ENCODE measurements at places on chromosomes 16 and 17.

DNA sequence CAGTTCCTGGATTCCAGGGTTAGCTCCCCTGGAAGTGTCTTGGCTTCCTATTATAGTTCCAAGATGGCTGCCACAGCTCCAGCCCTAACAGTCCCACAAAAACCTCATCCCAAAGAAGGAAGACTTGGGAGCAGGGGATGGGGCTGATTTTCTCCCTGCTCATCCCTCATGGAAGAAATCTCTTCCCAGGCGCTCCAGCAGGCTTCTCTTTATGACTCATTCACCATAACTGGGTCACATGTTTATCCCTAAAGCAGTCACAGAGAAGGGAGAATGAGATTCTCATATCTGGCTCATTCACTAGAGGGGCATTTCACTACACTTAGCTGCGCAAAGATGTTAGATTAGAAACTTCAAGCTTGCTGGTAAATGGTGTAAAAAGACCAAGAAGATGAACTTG, 206.5 kb upstream of the IRX3 start:
- no peak for DNase-seq

GRCh38 chr16:1870365-1871082, 1.4 kb downstream of the MEIOB start:
- no peak for DNase-seq

GRCh38 chr17:74920642-74921025, 2.4 kb downstream of the USH1G start:
- no peak for DNase-seq

GRCh38 chr16:19886073-19886941, 1.7 kb upstream of the GPRC5B start:
- peak; percentile 75 for DNase-seq

- DNase-seq, result no peak
These were observed 12.5 kb upstream of the GP1BA start for GRCh38 chr17:4919511-4920047.

GRCh38 chr17:68301438-68301959, 10.2 kb downstream of the ARSG start:
- DNase-seq, result no peak

DNA sequence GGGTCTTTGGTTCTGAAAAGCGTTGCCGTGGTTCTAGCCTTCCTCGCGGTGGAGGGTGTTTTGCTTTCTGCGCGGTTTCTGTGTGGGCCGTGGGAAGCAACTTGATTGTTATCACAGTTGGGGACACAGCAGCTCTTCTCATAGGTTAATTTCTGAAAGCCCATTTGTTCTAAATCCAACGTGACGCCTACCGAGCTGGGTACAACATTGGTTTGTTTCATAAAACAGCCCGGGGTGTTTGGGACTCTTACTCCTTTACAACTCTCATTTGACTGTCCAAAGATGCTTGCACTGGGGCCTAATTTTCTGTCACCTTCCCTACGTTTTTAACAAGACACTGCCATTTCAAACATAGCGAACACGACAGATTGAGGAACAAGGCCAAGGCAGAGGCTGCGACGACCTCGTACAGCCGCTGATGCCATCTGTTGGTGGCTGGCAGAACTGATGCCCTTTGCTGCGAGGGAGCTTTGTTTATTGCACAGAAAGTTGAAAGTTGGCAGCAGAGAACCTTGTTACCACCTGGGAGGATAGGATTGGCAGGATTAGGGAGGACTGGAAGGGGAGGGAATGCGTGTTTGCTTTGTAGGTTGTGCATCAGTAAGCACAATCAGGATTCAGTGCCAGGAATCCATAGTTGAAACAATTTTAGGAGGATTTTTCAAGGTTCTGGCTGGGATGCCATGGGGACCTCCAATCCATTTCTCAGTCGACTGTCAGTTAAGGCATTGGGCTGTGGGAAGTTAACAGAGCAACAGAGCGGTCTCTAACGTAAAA, 98.3 kb downstream of the PITPNC1 start:
- DNase-seq, result peak; percentile 85

- DNase-seq, result no peak
These were observed 2288.4 kb downstream of the TP53TG3F start for GRCh38 chr16:35747658-35748455.

- no peak for DNase-seq
These were observed 2.2 kb downstream of the SH2B1 start for GRCh38 chr16:28865722-28866453.

- no peak for DNase-seq
These were observed 1.9 kb upstream of the SALL1 start for GRCh38 chr16:51152691-51153576.

DNA sequence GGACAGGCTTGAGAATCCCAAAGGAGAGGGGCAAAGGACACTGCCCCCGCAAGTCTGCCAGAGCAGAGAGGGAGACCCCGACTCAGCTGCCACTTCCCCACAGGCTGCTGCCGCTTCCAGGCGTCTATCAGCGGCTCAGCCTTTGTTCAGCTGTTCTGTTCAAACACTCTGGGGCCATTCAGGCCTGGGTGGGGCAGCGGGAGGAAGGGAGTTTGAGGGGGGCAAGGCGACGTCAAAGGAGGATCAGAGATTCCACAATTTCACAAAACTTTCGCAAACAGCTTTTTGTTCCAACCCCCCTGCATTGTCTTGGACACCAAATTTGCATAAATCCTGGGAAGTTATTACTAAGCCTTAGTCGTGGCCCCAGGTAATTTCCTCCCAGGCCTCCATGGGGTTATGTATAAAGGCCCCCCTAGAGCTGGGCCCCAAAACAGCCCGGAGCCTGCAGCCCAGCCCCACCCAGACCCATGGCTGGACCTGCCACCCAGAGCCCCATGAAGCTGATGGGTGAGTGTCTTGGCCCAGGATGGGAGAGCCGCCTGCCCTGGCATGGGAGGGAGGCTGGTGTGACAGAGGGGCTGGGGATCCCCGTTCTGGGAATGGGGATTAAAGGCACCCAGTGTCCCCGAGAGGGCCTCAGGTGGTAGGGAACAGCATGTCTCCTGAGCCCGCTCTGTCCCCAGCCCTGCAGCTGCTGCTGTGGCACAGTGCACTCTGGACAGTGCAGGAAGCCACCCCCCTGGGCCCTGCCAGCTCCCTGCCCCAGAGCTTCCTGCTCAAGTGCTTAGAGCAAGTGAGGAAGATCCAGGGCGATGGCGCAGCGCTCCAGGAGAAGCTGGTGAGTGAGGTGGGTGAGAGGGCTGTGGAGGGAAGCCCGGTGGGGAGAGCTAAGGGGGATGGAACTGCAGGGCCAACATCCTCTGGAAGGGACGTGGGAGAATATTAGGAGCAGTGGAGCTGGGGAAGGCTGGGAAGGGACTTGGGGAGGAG, at the start of gene CSF3:
TSS of gene CSF3 (plus strand) at position 436 of the 993 bp plus-strand sequence. CDS start at position 471, 35 bp downstream.
- DNase-seq, result no peak

DNA sequence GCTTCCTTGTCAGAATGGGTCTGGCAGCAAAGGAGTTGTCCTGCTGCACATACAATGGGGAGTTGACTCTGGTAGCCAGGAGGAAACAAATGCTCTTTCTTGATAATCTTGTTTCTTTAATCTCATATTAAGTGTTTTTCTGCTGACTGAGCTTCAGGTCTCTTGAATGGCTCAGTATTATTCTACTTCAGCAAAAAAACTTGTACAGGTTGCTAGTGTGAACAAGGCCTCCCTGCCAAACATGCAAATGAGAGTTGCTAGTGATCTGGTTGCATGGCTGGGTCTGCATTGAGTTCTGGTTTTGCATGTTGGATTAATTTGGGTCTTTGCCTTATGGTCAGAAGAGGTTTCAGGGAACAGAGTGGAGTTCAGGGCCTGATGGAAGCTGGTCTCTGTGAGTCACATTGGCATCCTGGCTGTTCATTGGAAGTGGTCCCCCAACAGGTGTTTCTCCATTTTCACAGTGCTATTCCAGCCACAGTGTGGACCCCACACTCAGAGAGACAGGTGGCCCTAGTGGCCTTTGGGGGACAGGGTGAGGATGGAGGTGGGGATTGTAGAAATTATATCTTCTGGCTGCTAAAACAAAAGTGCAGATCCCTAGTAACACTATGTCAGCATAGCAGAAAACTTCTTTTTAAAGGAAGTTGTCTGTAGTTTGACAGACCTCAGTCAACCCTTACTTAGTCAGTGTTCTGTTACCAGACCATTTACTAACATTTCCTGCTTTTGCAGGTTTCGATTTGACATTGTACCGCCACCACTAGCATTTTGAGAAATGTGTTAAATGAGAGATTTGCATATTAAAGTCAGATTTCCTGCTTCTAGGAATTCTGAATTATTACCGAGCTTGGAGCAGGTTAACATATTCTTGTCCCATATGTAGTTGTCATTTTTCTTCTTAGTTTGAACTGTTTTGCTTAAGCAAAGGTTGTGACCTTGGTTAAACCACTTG, 47.1 kb downstream of the EPN2 start:
- DNase-seq, result no peak

DNA sequence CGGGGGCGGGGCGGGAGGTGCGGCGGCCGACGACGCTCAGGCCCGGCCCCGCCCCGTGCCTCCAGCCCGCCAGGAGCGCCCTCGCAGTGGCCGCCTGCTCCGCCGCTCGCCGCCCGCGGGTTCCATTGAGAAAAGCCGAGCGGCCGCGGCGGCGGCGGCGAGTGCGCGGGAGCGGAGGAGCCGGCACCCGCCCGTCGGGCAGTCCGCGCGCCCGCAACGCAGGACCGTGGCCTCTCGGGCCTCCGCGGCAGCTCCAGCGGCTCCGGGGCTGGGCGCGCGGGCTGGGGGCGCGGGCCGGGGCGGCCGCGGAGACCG, at the start of gene ZFPM1:
TSS of gene ZFPM1 (plus strand) at position 64 of the 315 bp plus-strand sequence. CDS start 359 bp downstream, outside the sequence.
- no peak for DNase-seq

DNA sequence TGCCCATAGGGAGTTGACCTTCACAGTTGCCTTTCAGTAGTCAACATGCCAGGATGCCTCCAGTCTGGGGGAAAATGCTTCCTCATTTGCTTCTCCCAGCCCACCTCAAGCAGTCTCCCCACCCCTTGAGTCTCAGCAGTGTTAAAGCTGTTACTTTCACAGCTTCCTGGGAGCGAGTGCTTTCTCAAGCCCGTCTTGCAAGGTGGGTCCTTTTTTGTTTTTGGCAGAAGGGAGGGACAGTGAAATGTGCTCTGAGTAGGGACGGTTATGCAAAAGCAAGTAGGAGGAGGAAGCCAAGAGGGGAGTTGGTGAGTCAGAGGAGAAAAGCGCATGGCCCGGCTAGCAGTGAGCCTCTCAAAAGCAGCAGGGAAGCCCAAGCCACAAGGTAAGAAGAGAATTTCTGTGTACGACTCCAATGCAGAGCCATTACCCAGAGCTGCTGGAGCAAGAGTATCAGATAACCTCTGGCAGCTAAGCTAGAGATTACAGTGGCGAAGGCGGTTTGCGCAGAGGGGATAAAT, at the start of gene CHST4:
TSS of gene CHST4 (plus strand) at position 316 of the 521 bp plus-strand sequence. CDS start 10,252 bp downstream, outside the sequence.
- no peak for DNase-seq

- no peak for DNase-seq
These were observed 6.1 kb downstream of the GNA13 start for GRCh38 chr17:65050438-65050837.

DNA sequence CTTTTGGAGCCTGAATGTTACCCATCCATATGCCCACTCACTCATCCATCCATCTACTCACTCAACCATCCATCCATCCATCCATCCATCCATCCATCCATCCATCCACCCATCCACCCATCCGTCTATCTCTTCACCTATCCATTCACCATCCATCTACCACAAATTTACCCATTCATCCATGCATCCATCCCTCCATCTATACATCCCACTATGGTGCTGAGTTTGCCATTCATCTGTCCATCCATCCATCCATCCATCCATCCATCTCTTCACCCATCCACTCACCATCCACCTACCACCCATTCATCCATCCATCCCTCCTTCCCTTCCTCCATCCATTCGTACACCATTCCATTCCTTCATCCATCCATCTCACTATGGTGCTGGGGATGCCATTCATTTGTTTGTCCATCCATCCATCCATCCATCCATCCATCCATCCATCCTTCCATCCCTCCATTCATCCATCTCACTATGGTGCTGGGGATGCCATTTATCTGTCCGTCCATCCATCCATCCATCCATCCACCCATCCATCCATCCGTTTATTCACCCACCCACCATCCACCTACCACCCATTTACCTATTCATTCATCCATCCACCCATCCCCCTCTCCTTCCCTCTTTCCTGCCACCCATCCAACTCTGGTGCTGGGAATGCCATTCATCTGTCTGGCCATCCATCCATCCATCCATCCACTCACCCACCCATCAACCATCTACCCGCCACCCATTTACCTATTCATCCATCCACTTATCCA, 39.7 kb downstream of the RGS9 start:
- no peak for DNase-seq
